PC-9 (cell line): ENCODE measurements at places on chromosomes 12 and 14. TPM values are rescaled to one million over a fixed set of nuclear protein-coding genes. Genes with fewer than 3 reads are reported as not detected.

The P2RX7 gene
- total RNA-seq, result 2.2 and 3.2 TPM in 2 replicates

The KRT77 gene
- not detected in 2 replicates for total RNA-seq

The CISTR gene
- not detected in 2 replicates for total RNA-seq

The SALL2 gene
- 10.3 and 10.9 TPM in 2 replicates for total RNA-seq

The CLECL1 gene
- not detected in 2 replicates for total RNA-seq

The NTF3 gene
- total RNA-seq, result not detected in 2 replicates

The ZBTB25 gene
- 18.6 and 22.9 TPM in 2 replicates for total RNA-seq

The TMEM119 gene
- not detected in 2 replicates for total RNA-seq

The UBE2N gene
- total RNA-seq, result 68.5 and 82.1 TPM in 2 replicates

The NDRG2 gene
- 12.2 and 14.6 TPM in 2 replicates for total RNA-seq

The PTGER2 gene
- 0.15 TPM in 1 of 2 replicates, not detected in the other for total RNA-seq

The CD4 gene
- total RNA-seq, result 1.0 and 3.2 TPM in 2 replicates

The SLC8B1 gene
- total RNA-seq, result 29.0 and 39.1 TPM in 2 replicates

The REP15 gene
- total RNA-seq, result 0.63 and 1.4 TPM in 2 replicates

The PZP gene
- total RNA-seq, result not detected in 2 replicates

The GLS2 gene
- total RNA-seq, result 1.3 and 2.9 TPM in 2 replicates

The MUCL1 gene
- total RNA-seq, result not detected in 2 replicates

The ACSM4 gene
- total RNA-seq, result not detected in 2 replicates

The ANP32D gene
- total RNA-seq, result not detected in 2 replicates

The SYCP3 gene
- total RNA-seq, result 0.09 TPM in 1 of 2 replicates, not detected in the other

The FBLN5 gene
- not detected in 2 replicates for total RNA-seq

The ATP6V1D gene
- 62.7 and 67.9 TPM in 2 replicates for total RNA-seq

The KRT82 gene
- total RNA-seq, result not detected in 2 replicates

The RHEBL1 gene
- 2.9 and 3.4 TPM in 2 replicates for total RNA-seq

The SPIC gene
- total RNA-seq, result not detected in 2 replicates
